ENCODE measurements at places on chromosomes 12 and 14. TPM values are rescaled to one million over a fixed set of nuclear protein-coding genes. Genes with fewer than 3 reads are reported as not detected.

KRT82 gene
- not detected for total RNA-seq

DNA sequence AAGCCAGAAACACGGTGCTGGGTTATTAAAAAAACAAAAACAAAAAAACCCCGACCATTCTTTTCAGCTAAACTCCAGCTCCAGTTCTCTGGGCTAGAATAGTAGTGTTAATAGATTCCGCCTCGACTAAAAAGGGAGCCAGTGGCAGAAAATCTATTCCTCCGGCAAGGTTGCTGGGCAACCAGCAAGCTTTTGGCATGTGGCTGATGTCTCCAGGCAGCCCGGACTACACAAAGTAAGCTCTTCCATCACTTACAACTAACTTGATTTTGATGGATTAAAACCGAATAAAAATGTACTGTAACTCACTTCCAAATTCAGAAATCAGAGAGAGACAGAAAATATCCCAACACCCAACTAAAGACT, 126.4 kb upstream of the FOXN3 start:
- DNase-seq: no peak

- DNase-seq: no peak
Observed at GRCh38 chr14:64244279-64244678, 49.9 kb downstream of the ESR2 start.

HCAR1 gene
- not detected for total RNA-seq

LRRIQ1 gene
- total RNA-seq: 0.34 TPM

- DNase-seq: no peak
Observed at GRCh38 chr14:37592482-37593408, 2.3 kb downstream of the FOXA1 start.

KITLG gene
- total RNA-seq: 10.4 TPM

SLC24A4 gene
- not detected for total RNA-seq

DNA sequence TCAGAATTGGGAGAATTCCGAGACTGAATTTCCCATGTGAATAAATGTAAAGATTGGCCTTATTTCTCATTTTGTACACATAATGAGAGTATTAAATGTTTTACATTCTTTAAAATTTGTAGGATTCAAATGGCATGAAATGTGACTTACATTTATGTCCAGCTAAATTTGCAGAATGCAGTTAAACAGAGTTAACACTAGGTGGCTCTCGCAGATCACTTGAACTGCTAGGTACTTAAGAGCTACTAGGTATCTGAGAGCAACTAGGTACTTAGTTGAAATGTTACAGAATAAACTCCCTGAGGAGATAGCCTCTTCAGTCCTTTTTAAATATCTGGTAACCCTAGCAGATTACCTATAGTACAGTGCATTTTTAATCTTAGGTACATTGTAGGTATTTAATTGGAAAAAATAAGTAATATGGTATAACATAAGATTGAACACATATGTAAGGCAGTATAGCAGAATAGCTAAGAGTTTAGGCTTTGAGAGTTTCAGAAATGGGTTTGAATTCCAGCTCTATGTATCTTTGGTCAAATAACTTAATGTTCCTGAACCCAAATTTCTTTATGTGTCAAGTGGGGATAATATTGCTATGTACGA, 73.8 kb downstream of the KIAA0586 start:
- DNase-seq: peak; percentile 53

- no peak for DNase-seq
Observed at GRCh38 chr14:74457565-74457895, 31.5 kb upstream of the SYNDIG1L start.
